ENCODE measurements at places on chromosomes 5 and 9.

DNA sequence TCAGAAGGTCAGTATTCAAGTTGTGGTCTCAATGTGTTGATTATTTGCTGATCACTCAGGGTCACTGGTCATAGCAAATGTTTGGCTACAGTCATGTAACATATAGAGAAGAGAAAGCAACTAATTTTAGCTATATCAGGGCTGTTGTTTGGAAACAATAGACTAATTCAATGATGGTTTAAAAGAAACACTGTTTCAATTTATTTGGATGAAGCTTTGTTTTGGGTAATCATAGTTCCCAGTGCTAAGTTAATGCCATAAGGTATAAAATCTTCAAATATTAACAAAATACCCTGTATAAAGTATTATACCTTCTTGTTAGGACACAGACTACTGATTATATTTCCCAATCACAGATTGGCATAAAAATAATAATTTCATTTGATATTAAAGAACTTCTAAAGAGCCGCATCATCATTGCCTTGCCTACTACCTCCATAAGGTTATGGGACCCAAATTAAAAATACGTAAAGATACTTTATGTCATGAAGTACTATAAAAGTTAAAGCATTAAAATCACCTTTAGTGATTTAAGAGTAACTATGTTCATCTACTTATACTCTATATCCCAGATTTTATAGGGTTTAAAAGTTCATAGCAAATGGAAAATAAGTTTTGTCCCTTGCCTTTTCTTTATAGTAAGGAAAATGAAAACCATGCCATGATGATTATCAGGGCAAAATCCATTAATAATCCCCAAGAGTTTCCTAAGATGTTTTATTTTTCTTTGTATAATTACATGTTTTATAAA, 6.0 kb downstream of the NR3C1 start:
- DNase-seq = no peak

DNA sequence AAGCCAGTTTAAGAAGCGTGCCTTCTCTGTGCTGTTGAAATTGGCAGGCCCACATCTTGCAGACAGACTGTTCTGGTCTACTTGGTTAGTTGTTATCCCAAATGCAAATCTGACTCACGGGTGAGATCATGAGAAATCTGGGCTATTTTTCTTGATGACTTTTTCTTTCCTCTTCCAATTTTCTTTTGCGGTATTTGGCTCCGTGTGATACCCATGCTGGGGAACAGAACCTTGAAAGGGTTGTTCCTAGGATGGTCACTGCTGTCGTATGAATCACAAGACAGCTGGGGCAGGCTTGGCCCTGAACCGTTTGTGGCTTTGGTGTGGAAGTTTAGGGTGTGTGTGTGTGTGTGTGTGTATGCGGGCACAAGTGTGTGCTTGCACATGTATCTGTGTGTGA, 24.6 kb downstream of the PDZD2 start:
- no peak for DNase-seq

GRCh38 chr5:145960166-145960565, 23.8 kb downstream of the SH3RF2 start:
- no peak for DNase-seq

DNA sequence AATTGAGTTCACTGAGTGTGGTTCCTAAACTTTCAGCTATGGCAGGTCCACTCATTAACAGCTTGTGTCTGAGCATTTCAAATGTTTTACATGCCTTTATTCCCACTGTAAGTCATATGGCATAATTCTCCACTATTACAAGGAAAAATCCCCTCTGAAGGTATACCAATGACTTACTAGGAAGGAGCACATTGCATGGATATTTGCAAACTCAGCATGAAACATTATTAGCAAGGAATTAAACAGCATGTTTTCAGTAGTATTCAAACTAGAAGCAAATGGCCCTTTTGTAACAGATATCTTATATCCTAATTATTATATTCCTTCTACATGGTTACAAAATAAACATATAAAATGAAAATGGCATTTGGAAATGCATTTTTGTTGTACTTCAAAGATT, 566.4 kb upstream of the CCNG1 start:
- no peak for DNase-seq

DNA sequence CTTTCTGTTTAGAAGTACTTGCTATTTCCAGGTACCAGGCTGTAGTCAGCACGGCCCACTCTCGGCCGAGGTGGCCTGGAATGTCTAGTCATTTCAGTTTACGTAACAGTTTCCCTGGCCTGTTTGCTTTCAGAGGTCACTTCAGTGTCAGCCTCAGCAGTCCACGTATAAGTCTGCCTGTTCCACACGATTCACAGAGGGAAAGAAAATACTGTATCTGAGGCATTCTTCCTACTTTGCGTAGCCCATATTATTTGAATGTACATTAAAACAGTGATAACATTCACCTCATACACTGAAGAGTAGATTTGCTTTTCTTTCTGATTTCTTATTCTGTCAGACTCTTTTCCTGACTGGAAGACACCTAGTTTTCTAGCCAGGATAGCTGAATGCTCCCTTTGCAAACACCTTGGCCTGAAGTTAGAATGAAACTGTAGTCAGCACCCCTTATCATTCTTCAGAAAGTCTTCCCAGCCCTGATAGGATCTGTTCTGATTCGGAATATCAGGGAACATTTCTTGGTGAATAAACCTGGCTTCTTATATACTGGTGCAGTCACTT, 140.9 kb downstream of the AOPEP start:
- DNase-seq = peak; percentile 71

DNA sequence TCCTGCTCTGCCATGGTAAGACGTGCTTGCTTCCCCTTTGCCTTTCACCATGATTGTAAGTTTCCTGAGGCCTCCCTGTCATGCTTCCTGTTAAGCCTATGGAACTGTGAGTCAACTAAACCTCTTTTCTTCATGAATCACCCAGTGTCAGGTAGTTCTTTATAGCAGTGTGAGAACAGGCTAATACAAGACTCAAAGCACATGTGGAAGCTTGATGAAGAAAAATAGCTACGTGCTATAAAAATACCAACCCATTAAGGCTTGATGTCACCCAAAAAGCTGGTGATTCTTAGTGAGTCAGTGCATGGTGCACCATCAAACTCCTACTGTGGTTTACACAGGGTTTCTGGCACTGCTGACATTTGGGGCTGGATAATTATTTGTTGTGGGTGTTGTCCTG, 332.2 kb downstream of the TMEM167A start:
- no peak for DNase-seq

- no peak for DNase-seq
Measured at GRCh38 chr5:94945656-94946055, 327.2 kb downstream of the SLF1 start.

DNA sequence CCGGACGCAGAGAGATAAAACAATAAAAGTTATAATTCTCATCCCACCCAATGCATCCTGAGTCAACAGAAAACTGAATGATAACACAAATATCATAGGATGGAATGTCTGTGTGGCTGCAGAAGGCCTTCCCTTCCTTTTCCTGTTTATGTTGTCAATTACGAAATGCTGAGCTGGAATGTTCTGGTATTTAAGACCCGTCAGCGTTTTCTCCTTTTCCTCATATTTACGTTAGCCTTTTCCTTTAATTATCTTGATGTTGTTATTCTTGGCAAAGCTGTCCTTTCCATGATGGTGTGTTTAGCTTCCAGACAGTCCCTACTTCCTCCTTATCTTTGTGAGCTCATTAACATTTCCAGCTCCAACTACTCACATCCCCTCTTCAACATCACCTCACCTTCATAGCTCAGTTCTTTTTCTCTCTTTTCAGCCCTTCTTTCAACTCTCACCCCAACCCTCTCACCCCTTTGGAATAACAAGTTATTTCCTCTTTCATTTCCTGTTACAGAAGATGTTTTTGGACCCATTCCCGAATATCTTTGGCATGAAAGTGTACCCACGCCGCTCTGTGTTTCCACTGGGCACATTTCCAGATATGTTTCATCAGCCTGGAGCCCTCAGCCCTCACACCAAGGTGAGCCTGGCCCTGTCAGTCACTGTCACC, 221.6 kb downstream of the NR2F1-AS1 start:
- DNase-seq = peak; percentile 99

All from glomerular endothelial cell (primary cell).